Stimulated activated naive CD8-positive, alpha-beta T cell treated with anti-CD3 and anti-CD28 coated beads, Interleukin-15, Interleukin-2, amounts not matched to agents 100 U/mL and 50 U/mL, for 24 hours (primary cell): ENCODE measurements at places on chromosomes 2 and 18.

DNA sequence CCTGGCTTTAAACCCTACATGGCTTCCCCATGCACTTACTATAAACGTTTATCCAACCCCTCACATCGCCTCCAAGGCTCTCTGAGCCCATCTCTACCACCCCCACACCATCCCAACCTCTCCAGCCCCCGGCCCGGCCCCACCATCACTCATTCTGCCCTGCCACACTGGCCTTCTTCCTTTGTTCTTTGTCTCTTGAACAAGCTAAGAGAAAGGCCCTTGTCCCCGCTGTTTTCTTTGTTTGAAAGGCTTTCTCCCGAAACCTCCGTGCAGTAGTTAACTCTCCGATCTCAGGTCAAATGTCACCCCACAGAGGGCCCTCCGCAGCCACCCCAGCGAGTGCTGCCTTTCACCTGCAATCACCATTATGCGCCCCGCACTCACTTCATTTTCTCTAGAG lies 100.4 kb downstream of the AFF3 start:
- DNase-seq = no peak

GRCh38 chr18:61236356-61237057 lies 96.7 kb upstream of the CDH20 start:
- no peak for DNase-seq

DNA sequence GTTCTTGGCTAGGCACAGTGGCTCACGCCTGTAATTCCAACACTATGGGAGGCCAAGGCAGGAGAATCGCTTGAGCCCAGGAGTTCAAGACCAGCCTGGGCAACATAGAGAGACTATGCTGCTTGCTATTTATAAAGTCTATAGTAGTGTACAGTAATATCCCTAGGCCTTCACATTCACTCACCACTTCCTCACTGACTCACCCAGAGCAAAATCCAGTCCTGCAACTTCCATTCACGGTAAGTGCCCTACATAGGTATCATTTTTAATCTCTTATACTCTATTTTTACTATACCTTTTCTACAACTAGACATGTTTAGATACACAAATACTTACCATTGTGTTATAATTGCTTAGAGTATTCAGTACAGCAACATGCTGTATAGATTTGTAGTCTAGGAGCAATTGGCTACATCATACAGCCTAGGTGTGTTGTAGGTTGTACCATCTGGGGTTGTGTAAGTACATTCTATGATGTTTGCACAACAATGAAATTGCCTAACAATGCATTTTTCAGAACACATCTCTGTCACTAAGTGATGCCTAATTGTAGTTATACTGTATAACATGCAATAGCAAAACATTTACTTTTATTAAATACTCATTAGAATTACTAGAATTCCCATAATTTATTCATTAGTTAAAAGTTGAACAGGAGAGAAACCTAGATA lies 8.8 kb downstream of the DHX57 start:
- DNase-seq = no peak

DNA sequence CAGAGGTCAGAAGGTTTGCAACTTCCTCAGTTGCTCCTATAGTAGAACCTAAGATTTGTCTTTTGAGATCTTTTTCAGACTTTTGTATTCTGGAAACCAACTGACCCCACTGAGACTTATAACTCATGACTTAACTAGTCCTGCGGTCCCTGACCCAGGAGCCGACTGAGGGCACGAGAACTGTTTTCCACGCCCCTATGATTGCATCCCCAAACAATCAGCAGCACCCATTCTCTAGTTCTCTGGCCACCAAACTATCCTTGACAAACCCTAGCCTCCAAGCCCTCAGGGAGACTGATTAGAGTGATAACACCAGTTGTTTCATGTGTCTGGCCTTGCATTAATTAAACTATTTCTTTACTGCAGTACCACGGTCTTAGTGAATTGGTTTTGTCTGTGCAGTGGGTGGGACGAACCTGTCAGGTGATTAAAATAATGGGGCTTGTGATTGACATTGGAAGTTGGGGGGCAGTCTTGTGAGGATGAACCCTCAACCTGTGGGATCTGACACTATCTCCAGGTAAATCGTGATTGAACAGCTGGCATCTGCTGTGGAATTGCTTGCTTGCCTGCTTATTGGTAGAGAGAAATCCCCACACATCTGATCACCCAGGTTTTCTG lies 95.7 kb downstream of the B3GNT2 start:
- DNase-seq = no peak

DNA sequence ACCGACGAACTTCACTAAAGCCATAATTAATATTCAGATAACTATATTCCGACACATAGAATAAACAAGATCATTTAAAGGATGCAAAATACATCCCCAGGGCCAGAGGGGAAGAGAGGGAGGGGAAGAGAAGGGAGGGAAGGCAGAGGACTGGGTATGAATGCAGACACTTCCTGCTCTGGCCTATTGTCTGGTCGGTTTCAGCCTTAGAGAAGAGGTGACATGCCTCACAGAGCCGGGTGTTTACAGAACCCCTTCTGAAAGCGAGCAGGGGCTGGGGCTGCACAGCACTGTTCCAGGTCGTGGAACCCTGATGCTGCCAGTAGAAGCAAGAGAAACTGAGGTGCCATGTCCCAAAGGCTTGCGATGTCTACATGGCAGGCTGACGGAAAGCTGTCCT lies 31.0 kb downstream of the CELF4 start:
- no peak for DNase-seq

- no peak for DNase-seq
Observed at GRCh38 chr2:46564811-46565241, 85.5 kb downstream of the TMEM247 start.

DNA sequence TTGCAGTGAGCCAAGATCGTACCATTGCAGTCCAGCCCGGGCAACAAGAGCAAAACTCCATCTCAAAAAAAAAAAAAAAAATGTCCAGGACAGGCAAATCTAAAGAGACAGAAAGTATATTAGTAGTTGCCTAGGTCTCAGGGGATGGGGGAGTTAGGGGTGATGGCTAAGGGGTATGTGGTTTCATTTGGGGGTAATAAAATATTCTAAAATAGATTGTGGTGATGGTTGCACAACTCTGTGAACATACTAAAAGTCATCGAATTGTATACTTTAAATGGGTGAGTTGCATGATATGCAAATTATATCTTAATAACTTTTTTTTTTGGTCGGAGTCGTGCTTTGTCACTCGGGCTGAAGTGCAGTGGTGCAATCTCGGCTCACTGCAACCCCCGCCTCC lies 34.2 kb upstream of the ACTR2 start:
- DNase-seq = no peak

GRCh38 chr2:36696533-36696932 lies at the start of gene VIT:
Gene VIT (plus strand): TSS chr2:36696707. CDS start chr2:36716371, 19,664 bp downstream.
- no peak for DNase-seq

DNA sequence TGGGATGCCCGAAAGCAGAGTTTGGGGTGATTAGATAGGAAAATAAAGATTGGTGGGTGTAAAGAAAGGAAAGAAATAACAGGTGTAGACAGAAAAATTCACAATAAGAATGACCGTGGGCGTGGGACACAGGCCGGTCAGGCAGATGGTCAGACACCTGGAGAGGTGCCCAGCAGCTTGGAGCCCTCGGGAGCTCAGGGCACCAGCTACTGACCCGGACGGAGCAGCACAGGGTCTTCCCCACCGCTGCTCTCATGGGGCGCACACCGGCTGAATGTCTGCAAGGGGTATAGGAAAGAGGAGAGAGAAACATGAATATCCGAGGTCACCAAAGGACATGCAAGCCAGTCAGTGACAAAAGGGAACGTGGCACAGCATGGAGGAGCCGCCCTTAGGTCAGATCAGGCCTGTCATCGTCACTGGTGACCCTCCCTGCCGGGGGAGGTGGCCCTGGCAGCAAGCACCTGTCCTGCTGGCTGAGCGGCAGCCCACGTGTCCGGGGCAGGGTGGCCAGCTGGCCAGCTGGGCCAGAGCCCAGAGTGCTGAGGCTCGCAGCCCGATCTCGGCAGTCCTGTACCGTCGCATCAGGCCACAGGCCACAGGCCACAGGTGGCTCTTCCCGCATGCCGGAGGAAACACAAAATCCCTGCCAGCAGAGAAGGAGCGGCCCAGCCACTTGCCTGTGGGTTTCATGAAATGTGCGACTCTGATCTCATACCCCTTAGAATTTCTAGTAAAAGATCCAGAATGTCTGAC lies 112.0 kb upstream of the NDUFV2 start:
- DNase-seq = no peak

DNA sequence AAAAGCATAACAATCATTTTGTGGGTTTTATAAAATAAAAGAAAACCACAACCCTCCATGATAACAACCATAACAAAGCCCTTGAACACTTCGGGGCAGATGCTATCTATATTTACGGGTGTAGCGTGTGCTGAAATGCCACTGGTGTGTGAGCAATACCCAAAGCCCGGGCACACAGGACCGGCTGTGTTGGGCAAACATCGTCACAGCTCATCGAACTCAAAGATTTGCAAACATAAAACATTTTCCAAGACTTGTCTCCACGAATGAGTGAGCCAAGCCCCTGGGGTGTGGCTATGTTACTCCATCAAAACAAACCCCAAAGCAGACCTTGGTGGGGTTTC lies 290.2 kb downstream of the LPIN1 start:
- DNase-seq = no peak

DNA sequence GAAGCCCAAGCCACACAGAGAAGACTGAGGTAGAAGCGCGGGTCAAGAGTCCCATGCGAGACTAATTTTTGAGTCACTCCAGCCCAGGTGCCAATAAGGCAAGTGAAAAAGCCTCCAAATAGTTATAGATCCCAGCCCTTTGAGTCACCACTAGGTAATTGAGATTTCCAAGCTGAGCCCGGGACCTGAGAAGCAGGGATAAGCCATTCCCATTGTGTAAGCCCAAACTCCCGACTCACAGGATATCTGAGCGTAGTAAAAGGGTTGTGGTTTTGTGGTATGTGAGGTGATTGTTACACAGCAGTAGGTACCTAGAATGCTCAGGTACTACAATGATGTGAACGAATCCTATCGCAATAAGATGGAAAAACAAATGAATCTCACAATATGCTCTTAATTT lies 560.7 kb downstream of the DSC3 start:
- no peak for DNase-seq

DNA sequence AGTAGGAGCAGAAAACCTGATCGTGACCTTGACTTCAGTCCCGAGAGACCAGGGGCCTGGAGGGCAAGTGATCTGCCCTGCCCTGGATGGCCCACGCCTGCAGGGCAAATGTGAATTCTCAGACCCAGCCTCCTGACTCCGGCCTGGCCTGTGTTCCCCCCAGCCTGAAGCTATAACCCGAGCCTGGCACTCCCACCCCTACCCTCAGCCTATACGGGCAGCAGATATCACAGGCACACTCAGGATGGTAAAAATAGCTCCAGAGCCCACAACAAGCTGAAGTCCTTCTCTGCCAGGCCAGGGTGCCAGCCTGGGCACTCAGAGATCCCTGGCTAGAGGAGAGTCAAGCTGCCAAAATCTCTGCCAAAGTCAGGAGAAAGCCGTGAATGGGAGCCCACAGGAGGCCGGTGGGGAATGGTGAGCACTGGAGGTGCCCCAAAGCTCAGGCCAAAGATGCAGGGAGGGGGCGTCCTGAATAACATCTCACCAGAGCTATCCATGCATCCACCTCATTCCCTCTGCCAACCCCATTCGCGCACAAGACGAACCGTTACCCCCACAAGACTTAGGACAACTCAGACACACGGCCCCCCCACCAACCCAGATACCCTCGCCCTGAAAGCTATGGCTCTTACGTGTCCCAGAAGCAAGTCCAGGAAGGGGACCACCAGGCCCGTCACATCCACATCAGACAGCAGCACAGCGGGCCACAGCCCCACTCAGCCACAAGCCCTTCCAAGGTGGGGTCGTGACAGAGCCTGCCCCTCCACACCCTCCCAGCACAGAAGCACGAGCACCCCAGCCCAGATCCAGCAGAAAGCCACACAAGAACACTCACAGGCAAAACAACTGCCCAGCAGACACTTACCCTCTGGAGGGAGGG lies 144.9 kb downstream of the TNS1 start:
- DNase-seq = no peak

DNA sequence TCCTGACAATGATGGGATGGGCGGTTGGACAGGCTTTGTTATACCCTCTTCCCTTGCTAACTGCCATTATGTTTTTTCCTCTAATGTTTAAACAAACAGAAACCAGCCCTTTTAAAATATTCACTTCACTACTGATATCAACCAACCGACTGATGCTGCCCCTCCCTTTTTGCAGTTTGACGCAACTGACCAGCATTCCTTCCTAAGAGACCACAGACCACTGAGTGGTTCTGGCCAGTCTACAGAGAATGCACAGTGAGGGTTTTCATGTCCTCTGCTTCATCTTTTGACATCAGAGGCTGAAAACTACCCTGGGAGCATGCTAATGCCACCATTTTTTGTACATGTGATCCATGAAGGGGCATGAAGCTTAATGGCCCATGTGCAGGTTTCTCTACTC lies 85.3 kb downstream of the CYP26B1 start:
- no peak for DNase-seq

- DNase-seq = no peak
Observed at GRCh38 chr2:164593541-164593940, 27.7 kb downstream of the GRB14 start.

DNA sequence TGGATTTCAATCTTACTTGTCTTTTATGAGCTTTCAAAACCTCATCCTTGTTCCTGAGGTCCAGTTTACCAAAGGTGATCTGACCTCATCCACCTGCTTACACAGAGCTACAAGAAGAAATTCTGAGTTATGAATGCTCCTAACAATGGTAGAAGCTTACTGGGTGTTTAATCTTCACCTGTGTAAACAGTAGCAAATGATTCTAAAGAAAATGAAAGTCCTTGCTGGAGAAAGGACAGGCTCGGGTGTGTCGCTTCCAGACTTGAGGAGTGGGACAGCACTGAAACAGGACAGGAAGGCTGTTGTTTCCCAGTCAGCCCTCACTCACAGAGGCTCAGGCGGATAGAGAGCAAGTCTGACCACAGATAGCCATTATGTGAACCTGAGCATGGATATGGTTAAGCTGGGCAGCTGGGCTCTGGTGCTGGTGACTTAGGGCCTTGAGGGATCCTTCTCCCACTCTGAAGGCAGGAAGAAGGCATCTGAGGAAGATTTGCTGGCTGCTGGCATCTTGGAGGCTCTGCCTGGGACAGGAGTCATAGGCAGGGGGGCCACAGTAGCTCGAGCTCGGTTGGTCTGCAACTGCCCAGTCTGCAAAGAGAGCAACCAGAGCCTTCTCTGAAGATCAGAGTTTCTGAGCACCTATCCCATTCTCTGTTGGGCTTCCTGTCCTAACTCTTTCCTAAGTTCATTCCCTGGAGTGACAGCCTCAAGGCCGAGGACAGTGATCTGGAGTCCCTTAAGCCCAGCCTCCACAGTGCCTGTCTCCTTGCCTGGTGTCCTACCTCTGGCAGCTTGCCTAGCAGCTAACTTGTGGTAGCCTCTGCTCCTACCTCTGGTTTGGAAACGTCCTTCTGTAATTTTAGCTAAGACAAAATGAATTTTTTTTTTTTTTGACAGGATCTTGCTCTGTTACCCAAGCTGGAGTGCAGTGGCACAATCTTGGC lies 4.0 kb downstream of the DOK1 start:
- no peak for DNase-seq

GRCh38 chr2:158659483-158659882 lies 135.6 kb upstream of the DAPL1 start:
- no peak for DNase-seq
